NCI-H2171 treated with DMSO at 0.1 percent for 48 hours (cell line): ENCODE measurements at places on chromosomes 4 and X.
A peak's percentile ranks its signal among the peaks of the same experiment; 100 is the strongest.

GRCh38 chrX:40173143-40174000 is 75.6 kb upstream of the BCOR start:
- no peak for DNase-seq

GRCh38 chrX:23008431-23009099 is 8.8 kb downstream of the DDX53 start:
- no peak for DNase-seq

DNA sequence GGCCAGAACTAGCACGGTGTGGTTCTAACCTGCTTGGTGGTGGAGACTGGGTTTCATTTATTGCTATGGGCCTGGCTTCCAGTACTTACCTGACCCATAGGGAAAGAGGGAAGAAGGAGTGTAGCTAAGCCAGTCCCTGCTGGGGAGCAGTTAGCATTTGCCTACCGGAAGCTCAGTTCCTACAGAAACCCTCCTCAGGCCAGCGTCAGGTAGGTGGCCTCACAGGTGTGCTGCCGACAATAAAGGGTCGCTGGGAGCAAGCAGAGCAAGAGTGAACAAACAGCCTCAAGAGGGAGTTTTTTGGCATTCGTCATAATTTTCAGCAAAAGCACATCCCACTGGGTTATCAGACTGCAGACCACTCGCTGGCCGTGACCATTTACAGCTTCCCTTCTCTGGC is 740.6 kb upstream of the TENM3 start:
- DNase-seq: no peak

DNA sequence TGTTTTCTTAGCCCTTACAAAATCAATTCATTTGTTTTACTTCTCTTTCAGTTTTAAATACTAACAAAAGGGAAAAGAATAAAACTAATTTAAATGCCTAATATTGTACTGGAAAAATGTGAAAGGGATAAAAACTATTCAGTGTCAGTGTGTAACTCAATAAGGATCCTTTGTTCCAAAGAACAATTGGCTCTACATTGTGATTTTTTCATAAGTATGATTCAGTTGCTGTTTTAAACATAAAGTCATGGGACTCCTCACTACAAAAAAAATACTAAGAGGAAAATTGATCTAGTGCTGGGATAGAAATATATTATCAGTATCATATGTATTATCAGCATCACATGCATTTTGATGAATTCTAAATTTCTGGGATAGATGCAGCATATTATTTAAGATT is 199.4 kb upstream of the TRAM1L1 start:
- no peak for DNase-seq

DNA sequence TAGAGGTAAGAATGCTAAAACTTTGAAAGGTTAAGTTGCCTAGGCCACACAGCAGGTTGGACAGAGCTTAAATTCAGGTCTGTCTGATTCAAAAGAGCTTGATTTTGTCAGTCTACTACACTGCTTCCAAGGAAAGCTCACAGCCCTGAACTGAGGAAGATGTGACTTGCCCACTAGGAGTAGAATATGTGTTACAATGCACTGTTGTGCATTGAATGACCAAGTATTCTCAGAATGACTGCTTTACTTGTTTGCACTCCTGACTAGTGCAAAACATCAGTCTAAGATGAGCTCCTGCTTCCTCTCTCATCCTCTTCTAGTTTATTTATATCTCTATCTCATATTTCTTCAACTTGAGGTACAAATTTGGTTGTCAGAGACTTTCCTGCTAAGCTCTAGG is 56.2 kb downstream of the AWAT2 start:
- no peak for DNase-seq

DNA sequence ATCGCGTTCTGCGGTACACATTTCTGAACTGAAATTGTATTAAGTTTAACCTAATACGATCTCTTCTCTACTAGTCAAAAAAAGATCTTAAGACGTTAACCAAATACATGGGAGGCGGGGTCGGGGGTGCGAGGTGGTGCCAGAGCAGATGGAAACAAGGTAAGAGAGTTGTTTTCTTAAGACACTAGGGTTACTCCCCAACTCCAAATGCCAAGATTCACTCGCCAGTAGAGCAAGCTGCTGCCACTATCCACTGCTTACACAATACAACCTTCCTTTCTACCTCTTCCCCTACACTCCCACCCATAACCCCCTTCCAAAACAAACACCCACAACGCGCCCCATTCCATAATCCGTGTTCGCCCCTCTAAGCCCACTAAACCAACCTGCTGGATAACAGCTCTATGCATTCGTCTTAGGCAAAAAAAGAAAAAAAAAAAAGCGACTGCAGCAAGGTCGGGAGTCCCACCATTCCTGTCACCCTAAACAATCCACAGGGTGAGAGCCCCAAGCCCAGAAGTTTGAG is 1.3 kb downstream of the LCORL start:
- DNase-seq: peak; percentile 25

- no peak for DNase-seq
These were observed 8.5 kb upstream of the BMP3 start for GRCh38 chr4:81021981-81022380.

GRCh38 chr4:96913441-96914080 is 1073.7 kb downstream of the PDHA2 start:
- DNase-seq: no peak

DNA sequence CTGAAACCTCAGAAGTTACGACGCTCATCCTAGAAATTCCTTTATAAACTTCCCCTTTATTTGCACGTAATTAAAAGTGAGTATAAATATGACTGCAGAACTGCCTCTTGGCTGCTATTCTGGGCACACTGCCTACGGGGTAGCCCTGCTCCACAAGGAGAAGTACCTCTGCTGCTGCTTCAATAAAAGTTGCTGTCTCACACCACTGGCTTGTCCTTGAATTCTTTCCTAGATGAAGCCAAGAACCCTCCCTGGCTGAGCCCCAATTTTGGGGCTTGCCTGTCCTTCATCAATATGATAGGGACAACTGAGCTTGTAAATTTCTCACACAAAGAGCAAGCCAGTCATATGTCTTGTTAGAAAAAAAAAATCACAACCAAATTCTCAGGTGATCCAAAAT is 115.8 kb downstream of the VEGFC start:
- no peak for DNase-seq

- DNase-seq: no peak
These were observed 15.1 kb downstream of the DGKQ start for GRCh38 chr4:958314-958665.

DNA sequence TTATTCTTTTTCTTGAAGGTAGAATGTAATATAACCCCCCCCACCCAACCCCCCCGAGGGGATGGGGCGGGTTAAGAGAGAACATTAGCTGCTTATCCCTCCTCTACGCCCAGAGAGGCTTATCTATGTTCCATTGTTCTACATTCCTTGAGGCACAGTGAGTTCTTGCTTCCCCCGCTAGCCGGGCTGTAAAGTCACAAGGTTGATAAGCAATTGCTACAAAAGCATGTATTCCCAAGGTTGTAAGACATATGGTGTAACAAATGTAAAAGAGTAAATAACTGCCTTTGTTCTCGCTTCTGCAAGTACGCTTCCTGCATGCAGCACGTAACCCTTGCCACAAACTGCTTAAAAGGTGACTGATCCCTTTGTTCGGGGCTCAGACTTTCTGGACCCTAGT is 8.2 kb downstream of the DCAF8L2 start:
- peak; percentile 4 for DNase-seq

DNA sequence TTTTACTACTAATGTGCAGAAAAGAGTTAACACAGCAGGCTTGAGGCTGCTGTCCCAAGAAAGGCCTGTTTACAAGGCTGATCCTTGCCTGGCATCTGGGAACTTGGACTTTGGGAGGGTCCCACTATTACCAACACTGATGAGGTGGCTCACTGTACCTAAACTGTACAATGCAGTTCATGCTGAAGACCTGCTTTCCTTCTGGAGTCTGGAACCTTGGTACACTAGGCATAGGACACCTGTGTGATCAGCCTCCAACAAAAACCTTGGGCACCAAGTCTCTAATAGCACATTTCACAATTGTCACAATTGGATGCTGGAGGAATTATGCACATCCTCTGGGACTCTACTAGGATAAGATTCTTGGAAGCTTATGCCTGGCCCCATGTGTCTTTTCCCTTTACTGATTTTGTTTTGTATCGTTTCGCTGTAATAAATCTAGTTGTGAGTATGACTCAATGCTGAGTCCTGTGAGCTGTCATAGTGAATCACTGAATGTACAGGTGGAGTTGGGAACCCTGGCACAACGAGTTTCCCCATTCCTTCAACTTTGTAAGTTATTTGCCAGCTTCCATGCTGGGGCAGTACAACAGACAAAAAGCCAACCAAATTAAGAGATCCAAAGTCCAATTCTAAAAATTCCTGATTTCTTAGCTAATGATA is 45.9 kb downstream of the TEC start:
- no peak for DNase-seq

- no peak for DNase-seq
These were observed 1142.2 kb downstream of the ARAP2 start for GRCh38 chr4:35102066-35102465.

- no peak for DNase-seq
These were observed 23.7 kb downstream of the CC2D2A start for GRCh38 chr4:15493411-15493810.

- no peak for DNase-seq
These were observed 17.1 kb downstream of the DAPP1 start for GRCh38 chr4:99833756-99834155.

DNA sequence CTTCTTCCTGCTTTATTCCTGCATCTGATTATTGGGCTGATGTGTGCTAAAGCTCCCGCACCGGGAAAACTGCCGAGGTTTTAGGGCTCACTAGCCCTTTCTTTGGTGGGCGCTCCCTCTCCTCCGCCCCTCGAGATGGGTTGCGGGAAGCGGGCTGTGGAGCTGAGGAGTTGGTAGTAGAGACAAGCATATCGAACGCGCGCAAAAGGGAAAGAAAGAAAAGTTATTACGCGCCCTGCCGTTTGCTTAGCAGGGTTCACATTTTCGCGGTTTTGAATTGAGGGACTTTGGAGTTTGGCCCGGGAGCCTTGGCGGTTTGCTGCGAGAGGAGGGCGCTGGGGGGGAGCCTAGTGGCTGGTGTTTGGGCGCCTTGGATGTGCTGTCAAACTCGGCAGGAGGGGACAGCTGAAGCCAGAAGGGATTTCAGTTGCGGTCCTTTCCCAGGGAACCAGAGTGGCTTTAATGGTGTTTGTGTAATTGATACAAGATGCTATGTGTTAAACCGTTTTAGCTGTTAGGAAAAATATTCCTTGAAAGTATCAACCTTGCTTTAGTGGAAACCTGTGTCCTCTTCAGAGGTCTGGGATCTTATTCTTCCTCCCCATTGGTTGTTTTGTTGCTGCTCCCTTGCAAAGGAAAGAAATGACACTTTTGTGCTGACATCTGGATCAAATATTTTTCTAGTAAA is 1.1 kb downstream of the GAB1 start:
- no peak for DNase-seq

DNA sequence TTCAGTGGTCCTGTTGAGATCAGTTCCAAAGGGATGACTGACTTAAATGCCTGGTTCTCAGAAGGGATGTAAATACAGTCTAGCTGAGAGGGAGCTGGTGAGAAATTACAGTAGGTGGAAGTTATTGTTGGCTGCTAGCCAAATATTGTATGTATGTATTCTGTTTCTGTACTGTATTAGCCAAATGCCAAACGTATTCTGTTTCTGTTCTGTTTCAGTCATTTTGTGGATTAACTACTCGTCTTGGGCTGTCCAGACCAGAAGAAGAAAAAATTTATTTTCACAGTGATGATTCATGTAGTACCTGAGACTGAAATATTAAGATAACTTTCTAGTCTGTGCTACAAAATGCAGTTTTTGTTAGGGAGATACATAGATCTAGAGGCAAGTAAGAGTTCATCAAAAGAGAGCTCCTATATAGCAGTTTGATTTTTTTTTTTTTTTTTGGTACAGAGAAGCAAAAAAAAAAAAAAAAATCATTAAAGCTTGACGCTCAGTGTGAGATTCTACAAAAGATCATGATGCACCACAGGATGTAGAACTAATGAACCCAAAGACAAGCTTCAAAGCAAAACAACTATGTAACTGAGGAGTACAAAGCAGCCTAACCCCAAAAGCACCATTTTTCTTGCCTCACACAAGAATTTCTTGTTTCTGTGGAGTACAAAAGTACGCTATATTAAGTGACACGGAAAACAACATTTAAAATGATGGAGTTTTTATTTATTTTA is 54.8 kb downstream of the CASP6 start:
- DNase-seq: peak; percentile 1

GRCh38 chrX:23871905-23872546 is 35.7 kb downstream of the APOO start:
- DNase-seq: no peak

DNA sequence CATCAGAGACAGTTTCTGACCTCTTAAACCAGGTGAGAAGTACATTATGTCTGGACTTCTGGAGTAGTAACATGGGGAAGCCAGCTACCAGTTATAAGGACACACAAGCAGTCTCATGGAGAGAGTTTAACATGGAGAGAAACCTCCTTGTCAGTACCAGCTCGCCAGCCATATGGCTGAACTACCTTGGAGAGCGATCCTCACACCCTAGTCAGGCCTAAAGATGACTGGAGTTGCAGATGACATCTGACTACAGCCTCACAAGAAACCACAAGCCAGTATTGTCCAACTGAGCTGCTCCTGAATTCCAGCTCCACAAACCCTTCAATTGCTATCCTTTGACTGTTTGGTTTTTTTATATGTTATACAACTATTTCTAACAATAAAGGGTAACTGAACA is 49.8 kb downstream of the PDHA2 start:
- no peak for DNase-seq

DNA sequence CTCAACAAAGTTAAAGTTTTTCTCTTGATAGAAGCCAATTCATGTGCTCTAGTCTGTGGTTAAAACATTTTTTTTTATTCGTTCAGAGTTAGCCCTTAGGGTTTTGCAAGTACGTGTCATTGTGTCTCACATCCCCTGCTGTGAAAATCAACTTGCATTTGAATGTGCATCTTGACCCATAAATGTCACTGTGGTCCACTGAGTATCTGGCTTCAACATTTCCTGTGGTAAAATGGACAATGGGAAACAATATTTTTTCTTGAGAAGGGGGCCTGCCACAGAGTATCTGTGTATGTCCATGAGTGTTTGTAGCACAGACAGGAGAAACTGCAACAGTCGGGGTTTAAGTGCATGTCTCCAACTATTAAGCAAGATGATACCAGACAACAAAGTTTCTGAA is 554.8 kb upstream of the TENM3 start:
- no peak for DNase-seq

DNA sequence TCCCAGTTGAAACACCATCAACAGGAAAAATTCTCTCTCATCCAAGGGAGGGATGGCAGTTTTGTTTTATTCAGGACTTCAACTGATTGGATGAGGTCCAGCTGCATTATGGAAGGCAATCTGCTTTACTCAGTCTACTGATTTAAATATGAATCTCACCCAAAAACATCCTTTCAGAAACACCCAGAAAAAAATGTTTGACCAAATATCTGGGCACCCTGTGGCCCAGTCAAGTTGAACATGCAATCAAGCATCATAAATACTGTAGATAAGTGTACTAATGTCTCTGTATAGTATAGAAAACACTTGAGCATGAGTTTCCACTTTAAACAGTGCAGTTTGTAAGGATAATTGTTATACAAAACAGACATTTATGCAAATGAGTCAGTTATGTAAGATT is 753.2 kb downstream of the ARAP2 start:
- DNase-seq: no peak
